Stimulated activated CD4-positive, alpha-beta T cell treated with anti-CD3 and anti-CD28 coated beads, TNF-alpha, amount 100 ng/mL, for 4 hours (primary cell): ENCODE measurements at places on chromosomes 2 and 18.

GRCh38 chr2:162422894-162423293 lies 79.0 kb downstream of the GCA start:
- DNase-seq: no peak

DNA sequence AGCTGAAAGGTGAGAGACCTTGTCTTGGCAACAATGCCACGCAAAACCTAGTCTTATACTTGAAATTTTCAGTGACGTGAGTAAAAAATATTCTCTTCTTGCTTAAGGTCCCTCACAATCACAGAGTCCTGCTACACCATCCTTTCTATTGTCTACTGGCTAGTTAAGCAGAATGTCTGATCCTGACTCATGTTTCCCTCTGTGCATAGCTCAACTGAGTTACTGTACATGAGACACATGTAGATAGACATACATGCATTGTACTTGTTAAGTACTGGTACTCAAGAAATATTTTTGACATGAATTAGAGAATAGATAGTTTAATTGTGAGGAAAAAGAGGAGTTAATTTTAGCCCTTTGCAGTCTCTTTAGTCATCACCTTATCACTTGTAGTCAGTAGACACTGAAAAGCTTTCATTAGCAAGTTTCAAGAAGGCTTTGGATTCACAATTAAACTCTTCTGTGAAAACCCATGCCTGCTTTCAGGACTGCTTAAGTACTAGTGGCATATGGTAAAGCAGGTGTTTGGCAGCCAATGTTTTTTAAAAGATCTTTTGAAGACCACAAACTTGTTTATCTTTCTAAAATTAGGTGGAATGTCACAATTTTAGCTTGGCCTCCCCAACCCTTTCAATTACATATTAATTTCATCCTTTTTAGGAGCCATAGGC lies 158.7 kb upstream of the CCDC150 start:
- DNase-seq: no peak

- no peak for DNase-seq
Measured at GRCh38 chr2:119062652-119063051, 95.9 kb downstream of the C1QL2 start.

DNA sequence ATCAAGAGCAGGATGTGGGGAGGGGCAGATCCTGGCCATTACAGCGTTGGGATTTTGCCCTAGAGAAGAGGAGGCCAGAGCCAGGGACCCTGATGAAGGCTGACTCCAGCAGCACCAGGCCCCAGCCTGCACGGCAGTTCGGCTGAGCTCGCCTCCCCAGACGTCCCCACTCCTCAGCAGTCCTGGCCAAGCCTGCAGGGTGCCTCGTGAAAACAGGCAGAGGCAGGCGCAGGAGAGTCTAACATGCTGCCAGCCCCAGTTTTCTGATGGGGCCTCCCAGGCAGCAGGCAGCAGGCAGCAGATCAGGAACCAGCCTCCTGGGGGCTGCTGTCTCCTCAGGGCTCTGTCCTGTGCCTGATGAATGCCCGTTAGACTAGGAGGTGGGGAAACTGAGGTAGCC lies 19.7 kb upstream of the GLI2 start:
- DNase-seq: no peak

DNA sequence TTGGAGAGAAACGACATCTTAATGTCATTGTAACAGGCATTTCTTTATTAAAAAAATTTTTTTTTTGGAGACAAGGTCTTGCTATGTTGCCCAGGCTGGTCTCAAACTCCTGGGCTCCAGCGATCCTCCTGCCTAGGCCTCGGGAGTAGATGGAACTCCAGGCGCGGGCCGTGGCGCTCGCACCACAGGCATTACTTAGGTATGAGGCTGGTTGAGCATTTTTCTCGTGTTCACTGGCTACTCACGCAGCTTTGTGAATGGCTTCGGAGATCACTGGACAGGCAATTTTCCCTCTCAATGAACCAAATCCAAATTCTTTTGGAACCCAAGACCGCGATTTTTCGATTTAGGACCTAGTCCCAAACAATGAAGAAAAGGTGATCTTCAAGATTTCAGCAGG lies 795 bp upstream of the TCF7L1 start:
- DNase-seq: no peak

- no peak for DNase-seq
Measured at GRCh38 chr2:133266926-133267590, 301.2 kb downstream of the NCKAP5 start.

GRCh38 chr2:36329251-36329650 lies 26.3 kb upstream of the CRIM1 start:
- DNase-seq: no peak

DNA sequence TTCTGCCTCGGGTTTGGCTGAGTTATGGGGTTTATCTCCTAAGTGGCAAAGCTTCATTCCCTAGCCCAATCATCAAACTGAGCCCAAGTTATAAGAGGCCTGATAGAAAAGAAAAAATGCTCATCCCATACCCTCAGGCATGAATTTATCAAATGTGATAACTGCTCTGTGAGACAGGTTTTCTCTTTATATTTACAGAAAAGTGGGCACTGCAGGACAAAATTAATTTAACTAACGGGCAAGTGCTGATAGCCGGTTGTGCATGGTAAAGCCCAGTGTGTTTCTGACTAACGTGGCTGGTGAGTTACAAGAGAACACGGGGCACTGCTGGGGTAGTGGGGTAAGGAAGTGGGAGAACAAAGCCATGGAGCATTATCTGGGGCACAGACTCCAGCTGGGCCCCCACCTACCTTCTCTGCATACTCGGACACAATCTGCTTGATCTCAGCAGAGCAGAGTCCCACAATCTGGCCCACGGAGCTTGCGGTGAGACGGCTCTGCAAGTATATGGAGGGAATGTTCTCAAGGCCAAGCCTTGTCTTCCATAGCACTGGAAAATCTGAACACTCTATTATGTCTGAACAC lies 40.3 kb downstream of the CCDC93 start:
- DNase-seq: no peak

DNA sequence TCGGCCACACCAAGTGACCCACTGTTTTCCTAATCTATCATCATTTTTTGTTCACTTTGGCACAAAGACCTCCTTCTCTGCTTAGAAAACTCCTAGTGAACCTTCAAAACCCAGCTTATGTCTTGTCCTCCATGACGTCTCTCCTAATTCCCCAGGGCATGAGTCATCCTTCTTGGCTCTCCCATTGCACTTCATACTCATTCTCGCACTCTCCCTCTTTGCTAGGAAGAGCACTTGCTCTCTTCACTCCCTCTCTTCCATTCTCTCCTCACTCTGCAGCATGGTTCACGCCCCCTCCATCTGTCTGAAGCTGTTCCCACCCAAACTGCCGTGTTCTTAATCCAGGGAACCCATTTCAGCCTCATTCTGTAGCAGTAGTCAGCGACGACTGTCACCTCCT lies 103.9 kb downstream of the MRO start:
- no peak for DNase-seq
